ENCODE measurements at places on chromosomes 16 and 17.

- no peak for DNase-seq
Measured at GRCh38 chr17:17638467-17638866, 42.8 kb upstream of the RAI1 start.

DNA sequence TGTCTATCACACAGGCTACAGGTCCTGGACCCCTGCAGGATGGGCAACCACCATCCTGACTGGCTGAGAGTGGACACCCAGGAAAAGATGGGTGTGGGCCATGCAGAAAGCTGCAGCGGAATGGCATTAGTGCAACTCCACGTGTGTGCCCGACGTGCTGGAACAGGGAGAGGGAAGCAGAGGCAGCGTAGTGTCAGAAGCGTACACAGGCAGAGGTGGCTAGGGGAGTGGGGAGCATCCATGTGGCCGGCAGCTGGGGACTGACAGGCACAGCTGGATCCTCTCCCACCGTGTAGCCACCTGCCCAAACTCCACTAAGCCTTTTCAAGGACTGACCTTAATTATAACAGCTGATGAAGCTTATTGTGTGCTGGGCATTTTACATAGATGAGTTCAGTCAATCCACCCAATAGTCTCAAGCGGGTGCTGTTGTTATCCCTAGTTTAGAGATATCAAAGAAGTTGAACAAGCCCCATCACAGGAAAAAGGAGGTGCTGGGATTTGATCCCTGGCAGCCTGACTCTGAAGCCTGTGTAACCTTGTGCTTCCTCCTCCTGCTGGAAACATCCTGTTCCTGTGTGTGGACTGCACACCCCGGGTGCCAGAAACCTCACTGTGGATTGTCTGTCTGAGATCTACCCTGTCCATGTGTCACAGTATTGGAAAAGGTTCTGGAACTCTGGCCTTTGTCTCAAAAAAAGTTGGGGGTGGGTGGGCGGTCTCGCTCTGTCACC, 114.0 kb downstream of the PRKCA start:
- no peak for DNase-seq

DNA sequence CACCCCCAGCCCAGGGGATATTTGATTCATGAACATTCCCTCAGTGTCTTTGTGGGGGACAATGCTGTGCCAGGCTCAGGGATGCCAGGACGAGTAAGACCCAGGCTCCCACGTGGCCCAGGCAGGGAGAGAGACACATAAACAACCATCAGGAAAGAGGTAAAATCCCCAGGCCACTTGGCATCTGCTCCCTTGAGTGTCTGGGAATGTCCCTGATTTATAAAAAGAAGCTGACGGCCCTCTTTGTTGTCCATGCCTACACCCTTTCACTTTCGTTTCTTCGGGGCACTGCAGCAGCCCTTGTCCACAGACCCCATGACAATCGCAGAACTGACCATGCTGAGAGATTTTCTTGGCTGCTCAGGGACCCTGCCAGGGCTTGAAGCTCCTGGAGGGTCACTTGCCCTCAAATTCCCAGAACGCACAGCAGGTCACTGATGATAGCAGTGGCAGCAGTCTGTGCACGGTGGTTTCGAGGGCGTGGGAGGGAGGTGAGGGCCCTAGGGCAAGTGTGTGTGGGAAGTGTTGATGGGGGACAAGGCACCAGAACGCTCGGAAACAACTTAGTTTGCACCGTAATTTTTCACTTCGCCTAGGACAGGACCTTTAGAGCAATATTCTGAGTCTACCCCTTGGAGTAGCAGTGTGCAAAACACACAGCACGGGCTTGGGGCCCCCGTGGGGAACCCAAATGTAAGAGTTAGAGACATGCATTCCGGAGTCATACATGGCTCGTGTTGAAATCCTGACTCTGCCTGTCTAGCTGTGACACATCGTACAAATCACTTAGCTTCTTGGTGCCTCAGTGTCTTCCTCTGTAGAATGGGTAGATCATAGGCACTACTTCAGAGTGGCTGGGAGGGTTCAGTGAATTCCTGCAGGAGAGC, 4.7 kb downstream of the NOD2 start:
- DNase-seq, result peak; percentile 33

- DNase-seq, result no peak
Measured at GRCh38 chr16:66889622-66890021, 9.3 kb downstream of the PDP2 start.

DNA sequence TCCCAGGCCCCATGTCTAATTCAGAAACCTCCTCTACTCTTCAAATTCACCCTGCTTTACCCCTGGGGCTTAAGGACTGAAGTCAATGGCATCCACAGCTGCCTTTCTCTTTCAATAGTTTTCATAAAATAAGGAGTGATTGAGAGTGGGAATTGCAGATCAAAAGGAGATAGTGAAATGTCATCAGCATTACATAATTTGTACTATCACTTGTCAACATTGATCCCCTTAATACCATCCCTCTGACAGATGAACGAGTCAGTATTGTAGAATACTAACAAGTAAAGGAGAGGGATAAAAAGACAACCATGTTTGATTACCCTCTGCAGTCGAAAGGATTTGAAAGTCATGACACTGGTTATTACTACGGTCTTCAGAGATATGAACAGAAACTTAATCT, 212.4 kb downstream of the TMEM114 start:
- DNase-seq, result no peak

DNA sequence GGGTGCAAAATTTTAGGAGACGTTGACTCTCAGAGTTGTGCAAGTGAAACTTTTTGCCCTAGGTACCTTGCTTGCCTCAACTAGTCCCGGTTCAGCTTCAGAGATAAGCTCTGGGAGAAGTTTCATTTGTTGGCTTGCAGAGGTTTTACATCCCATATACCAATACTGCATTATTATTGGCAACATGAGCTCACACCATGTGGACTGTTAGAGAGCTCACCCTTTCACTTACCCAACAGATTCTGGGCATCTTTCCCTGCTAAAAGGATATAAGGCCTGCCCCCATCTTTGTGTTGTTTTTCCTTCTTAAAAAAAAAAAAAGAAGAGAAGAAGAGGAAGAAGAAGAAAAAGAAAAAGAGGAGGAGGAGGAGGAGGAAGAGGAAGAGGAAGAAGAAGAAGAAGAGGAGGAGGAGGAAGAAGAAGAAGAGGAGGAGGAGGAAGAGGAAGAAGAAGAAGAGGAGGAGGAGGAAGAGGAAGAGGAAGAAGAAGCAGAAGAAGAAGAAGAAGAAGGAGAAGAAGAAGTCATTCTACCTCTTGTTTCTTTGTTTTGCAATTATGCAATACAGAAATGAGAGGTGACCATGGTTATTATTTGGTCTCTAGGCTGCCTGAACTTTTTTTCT, 292.6 kb upstream of the IRX3 start:
- no peak for DNase-seq

- no peak for DNase-seq
Measured at GRCh38 chr17:76679239-76679638, 31.5 kb downstream of the MXRA7 start.

DNA sequence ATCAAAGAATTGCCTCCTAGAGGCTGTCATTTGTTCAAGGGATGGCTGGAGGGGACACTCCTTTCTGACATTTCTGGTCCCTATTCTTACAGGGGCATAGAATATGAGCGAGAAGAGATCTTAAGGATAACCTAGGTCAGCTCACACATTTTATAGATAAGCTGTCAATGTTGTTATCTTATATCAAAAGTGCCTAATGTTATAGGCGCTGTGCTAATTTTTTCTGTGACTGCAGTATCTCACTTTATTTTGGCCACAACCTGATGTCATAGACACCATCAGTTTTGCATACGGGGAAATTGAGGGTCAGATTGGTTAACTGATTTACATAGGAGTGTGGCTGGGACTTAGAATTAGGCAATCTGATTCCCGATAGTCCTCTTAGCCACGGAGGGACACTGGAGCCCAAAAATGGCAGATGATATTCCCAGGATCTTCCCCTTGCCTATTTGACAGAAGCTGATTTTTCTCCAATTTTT, 1.2 kb downstream of the CPD start:
- no peak for DNase-seq

DNA sequence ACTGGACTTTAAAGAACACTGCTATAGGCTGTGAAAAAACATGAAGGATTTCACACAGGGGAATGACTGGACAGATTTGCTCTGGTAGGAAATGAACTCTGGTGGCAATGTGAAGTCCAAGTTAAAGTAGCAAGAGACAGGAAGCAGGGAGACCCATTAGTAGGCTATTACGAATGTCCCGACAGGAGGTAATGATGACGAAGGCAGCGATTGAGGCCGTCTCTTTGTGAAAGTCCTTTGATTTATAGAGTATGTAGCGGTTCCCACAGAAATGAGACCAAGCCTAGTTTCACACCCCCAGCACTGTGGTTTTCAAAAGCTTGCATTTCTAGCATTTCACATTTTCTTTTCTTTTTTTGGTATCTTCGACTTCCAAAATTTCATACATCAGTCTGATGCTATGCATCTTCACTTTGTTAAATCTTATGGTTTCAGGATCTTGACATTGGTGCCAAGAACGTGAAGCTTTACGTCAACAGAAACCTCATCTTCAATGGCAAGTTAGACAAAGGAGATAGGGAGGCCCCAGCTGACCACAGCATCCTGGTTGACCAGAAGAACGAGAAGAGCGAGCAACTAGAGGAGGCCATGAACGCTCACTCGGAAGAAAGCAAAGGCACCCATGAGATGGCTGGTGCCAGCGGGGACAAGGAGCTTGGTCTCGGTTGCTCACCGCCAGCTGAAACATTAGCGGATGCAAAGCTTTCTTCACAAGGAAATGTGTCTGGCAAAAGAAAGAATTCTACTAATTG, 189.8 kb downstream of the KATNIP start:
- DNase-seq, result no peak

- DNase-seq, result peak; percentile 77
Measured at GRCh38 chr16:53417011-53417410, 17.3 kb upstream of the RBL2 start.

- no peak for DNase-seq
Measured at GRCh38 chr16:71467810-71468209, 5.8 kb upstream of the ZNF23 start.
